ENCODE measurements at places on chromosomes 4 and X.

GRCh38 chr4:2416564-2417225 lies 1.8 kb downstream of the ZFYVE28 start:
- peak; percentile 9 for DNase-seq

DNA sequence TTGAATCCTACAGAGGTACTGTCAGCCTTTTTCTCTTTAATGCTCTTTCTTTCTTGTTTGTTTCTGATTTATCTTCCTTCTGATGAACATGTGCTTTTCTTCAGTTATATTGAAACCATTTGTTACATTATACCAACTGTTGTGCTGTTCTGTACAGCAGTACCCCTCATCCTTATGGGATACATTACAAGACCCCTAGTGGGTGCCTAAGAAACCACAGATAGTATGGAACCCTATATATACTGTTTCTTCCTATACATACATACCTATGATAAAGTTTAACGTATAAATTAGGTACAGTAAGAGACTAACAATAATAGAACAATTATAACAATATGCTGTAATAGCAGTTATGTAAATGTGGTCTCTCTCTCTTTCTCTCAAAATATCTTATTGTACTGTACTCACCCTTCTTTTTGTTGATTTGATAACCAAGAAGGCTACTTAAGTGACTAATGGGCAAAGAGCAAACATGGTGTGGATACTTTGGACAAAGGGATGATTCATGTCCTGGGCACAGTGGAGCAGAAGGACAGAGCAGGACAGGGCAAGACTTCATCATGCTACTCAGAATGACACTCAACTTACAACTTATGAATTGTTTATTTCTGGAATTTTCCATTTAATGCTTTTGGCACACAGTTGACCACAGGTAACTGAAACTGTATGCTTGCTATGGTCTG lies 10.7 kb upstream of the YIPF7 start:
- no peak for DNase-seq

- peak; percentile 78 for DNase-seq
These were observed 72.1 kb downstream of the PRSS12 start for GRCh38 chr4:118280501-118281218.

GRCh38 chr4:57308301-57308700 lies 198.1 kb upstream of the IGFBP7 start:
- no peak for DNase-seq

- peak; percentile 27 for DNase-seq
These were observed 37.9 kb upstream of the NKAP start for GRCh38 chrX:119981286-119982070.

DNA sequence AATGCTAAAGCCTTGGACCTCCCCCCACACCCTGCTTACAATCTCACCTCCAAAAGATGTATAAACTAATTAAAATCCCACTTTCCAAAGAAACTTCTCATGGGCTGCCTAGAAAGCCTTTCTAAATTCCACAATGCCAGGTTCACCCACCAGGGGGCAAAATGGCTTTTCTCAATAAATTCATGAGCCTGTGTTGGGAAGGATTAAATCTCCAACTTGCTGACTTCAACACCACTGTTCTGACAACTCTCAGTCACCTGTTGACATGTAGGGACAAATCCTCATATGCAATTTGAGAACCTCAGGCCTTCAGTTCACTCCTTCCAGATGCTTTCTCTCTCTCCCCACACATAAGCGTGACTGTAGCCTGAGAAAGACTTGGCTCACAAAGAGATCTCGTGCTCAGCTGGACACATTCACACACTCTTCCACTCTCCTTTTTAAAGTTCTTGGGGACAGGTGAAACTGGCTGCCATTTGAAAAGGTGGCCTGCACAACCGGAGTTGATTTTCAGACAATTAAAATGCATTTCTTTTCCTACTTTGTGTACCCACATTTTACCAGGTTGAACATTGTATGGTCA lies 88.6 kb upstream of the PRPS2 start:
- no peak for DNase-seq

- DNase-seq, result no peak
These were observed 129.6 kb upstream of the HCCS start for GRCh38 chrX:10981506-10981905.

- DNase-seq, result peak; percentile 10
These were observed 19.8 kb upstream of the PPP1R2C start for GRCh38 chrX:42797651-42798269.

- no peak for DNase-seq
These were observed 296.2 kb upstream of the FAT1 start for GRCh38 chr4:187019896-187020295.

Data from fibroblast of lung (primary cell).